ENCODE measurements at places on chromosomes 16 and 17. TPM values are rescaled to one million over a fixed set of nuclear protein-coding genes. Genes with fewer than 3 reads are reported as not detected.
A peak's percentile ranks its signal among the peaks of the same experiment; 100 is the strongest.

Gene ZP2
- polyA plus RNA-seq, result not detected

Gene OSGIN1
- polyA plus RNA-seq, result 14.5 TPM

GRCh38 chr16:30581457-30581856 lies 4.0 kb downstream of the ZNF785 start:
- no peak for DNase-seq

GRCh38 chr17:68257934-68258333 lies 10.1 kb downstream of the AMZ2 start:
- no peak for DNase-seq

DNA sequence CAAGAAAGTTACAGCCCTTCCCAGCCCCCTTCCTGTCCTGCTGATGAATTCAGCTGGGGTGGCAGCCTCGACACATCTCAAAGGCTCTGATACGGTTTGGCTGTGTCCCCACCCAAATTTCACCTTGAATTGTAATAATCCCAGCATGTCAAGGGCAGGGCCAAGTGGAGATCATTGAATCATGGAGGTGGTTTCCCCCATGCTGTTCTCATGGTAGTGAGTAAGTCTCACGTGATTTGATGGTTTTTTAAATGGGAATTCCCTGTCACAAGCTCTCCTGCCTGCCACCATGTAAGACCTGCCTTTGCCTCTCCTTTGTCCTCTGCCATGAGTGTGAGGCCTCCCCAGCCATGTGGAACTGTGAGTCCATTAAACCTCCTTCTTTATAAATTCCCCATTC lies 163.2 kb upstream of the FOXF1 start:
- DNase-seq, result no peak

Gene APPBP2
- 10.9 TPM for polyA plus RNA-seq

GRCh38 chr16:17133851-17134250 lies 336.9 kb downstream of the XYLT1 start:
- no peak for DNase-seq

Gene KRT27
- not detected for polyA plus RNA-seq

DNA sequence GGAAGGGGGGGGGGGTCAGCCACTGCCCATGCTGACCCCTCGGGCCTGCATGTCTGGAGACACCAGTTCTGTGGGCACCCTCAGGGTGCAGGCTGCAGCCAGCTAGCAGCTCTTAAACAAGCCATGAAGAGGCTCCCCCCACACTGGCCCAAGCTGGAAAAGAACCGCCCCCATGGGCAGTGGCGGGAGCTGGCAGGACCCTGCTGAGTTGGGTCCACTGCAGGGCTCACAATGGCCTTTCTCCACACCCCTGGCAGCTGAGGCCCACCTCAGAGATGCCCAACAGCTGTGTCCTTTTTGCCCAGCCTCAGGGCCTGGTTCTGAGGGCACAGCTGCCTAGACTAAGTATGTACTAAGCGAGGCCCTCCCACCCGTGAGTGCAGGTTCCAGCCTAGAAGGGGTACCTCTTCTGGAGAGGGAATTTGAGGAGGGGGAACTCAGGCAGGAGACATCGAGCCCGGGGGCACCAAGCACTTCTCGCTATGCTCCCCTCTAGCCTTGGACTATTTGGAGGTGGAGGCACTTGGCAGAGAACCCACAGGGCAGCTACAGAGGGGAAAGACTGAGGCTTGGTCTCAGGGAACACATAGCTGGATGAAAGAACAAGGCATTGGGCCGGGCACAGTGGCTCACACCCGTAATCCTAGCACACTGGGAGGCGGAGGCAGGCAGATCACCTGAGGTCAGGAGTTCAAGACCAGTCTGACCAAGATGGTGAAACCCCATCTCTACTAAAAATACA lies 3.2 kb downstream of the THRA start:
- DNase-seq, result no peak

Gene LPO
- polyA plus RNA-seq, result not detected

Gene RPH3AL
- 18.1 TPM for polyA plus RNA-seq

DNA sequence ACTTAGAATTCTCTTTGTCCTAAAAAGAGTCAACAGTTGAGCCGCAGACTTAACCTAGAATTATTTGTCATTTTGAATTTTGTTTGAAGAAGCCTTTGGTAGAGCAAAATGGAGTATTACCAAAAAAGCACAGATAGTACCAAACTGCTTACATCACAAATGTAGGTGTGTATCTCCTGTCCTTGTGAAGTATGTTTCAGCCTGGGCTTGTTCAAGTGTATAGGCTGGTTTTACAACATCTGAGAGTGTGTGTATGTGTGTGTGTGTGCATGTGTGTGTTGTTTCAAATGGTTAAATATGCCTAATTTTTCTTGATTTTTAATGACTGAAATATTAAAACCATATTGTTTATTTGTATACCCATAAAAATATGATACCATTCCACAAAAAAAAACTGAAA lies 188.7 kb upstream of the AXIN2 start:
- no peak for DNase-seq

- no peak for DNase-seq
Measured at GRCh38 chr16:54194334-54194743, 92.2 kb downstream of the IRX3 start.

Gene FSCN2
- 0.26 TPM for polyA plus RNA-seq

DNA sequence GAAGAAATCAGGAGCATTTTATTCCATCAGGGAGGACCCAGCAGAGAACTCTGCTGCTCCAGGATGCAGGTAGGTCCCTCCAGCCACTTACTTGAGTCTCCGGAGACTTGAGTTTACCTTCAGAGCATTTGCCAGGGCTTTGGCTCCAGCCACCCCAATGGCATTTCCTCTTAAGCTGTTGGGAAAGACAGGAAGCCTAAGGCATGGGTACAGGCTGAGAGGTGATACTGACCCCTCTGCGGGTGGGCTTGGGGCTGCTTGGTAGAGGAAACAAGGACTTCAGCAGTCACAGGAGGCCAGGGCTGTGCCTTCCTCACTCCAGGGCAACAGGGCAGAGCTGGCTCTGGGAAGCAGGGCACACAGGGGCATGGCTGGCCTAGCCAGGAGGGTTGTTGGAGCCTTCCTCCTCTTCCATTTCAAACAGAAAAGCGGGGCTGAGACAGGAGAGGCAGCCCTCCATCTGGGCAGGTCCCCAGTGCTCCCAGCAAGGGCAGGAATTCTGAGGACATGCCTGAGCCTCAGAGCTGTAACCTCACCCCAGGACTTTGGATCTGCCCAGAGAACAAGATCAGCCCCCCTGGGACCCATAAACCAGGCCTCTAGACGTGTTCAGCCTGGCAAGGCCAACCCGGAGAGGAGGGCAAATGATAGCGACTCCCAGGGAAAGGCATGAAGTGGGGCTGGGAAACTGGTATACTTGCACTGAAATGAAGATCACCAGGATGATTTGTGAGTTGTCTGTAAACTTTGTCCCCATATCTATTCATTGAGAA lies 34.4 kb downstream of the NLRC3 start:
- DNase-seq, result no peak

Gene ZG16B
- polyA plus RNA-seq, result 0.69 TPM

Gene TSNAXIP1
- 2.8 TPM for polyA plus RNA-seq

DNA sequence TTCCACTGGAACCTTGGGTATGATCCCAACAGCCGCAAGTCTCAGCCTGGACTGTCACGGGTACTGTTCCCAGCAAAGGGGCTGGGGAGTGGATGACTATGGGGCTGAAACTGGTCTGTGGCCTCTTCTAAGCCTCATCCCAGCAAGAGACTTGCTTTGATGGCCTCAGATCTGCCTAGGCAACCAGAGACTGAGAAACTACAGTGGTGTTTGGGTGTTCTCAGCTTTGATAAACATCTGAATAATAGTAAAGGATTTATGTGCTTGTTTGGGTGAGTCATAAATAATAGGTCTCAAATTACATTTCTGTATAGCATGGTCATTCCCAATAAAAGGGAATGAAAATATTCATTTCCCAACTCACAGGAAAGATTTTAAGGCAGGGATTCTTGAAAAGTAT lies 30.2 kb upstream of the ULK2 start:
- DNase-seq, result no peak

Gene GINS2
- 0.97 TPM for polyA plus RNA-seq

GRCh38 chr16:81231014-81231413 lies 7.5 kb upstream of the BCO1 start:
- no peak for DNase-seq

DNA sequence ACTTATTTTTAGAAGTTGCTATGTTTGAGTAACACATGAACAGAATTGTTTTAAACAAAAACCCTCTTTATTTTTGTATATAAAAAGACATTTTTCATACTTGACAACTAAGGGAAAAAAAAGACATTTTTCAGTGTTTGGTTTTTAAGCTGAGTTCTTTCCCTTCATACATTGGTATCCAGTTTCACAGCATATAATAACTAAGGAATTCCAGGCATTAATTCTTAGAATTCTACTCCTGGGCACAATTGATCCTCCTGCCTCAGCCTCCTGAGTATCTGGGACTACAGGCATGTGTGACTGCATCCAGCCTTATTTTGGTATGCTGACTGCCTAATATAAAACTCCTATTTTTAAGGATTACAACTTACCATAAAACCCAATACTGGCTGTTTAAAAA lies 8.4 kb downstream of the FBXO47 start:
- no peak for DNase-seq

Gene TAT
- not detected for polyA plus RNA-seq

Gene MYH13
- polyA plus RNA-seq, result not detected

- DNase-seq, result no peak
Measured at GRCh38 chr17:56110463-56111135, 42.7 kb upstream of the ANKFN1 start.

DNA sequence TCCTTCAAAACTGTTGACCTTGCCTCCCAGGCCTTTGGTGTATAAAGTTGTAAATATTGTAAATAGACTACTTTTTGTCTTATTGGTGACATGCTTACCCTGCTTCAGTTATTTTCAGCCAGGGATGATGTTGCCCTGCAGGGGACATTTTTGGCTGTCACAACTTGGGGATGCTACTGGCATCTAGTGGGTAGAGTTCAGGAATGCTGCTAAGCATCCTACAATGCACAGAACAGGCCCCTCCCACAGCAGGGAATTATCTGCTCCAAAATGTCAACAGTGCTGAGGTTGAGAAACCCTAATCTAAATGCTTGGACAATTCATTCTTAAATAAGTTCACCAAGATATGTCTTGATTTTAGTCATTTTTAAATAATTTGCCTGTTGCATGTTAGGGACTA lies 459.8 kb downstream of the PMP22 start:
- no peak for DNase-seq

DNA sequence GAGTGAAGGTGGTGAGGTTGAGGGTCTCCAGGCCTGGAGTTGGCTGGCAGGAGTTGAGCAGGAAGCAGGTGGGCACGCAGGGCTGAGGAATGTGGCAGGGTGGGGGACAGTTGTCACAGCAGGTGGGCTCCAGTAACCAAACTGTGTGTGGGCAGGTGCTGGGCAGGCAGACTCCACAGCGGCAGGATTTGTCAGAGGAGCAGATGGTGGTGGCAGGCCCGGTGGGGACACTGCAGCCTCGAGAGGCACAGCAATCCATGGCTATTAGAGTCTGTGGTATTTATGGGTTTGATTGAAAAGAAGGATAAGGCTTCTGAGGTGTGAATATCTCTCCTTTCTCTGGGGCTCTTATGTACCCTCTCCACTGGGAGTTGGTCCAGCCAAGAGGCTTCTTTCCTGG lies at the start of gene KRTAP3-3:
KRTAP3-3 (minus strand) TSS at position 326 of the 400 bp plus-strand sequence; CDS start at position 259, 67 bp downstream.
- no peak for DNase-seq

- no peak for DNase-seq
Measured at GRCh38 chr17:67139784-67140665, 95.7 kb downstream of the CACNG1 start.

DNA sequence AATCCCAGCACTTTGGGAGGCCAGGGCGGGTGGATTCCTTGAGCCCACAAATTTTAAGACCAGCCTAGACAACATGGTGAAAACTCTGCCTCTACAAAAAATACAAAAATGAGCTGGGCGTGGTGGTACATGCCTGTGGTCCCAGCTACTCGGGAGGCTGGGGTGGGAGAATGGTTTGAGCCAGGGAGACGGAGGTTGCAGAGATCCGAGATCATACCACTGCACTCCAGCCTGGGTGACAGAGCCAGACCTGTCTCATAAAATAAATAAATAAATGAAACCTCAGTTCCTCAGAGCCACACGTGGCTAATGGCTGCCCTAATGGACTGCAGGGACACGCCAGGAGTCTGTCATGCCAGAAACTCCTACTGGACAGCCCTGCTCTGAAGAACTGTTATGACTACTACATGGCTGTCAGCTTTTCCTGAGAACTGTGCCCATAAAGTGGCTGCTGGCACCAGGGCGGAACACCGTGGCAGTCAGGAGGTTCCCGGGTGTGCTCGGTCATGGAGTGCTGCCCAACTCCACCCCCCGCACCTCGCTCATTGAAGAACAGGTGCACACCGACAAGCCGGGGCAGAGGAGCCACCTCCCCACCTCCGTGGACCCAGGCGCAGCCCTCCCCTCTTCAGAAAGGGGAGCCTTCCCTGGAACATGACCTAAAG lies 4.3 kb downstream of the TMEM11 start:
- peak; percentile 87 for DNase-seq

DNA sequence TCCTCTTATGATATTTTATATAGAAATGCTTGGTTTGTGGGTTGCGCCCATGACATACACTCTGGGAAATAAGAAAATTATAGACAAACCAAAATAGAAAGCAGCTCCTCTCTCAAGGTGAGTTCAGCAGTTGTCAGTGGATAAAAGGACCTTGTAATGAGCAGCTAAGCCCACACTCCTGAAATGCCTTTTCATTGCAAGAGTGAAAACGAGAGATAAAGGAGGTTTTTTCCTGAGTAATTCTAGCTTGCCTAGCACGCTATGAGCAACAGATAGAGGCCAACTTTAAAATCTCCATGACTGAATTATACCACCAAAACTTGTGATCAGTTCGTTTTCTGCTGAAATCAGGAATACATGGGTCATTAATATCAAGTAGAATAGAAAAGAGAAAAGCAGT lies 261.8 kb upstream of the CACNG5 start:
- no peak for DNase-seq

Gene FOXN1
- not detected for polyA plus RNA-seq

DNA sequence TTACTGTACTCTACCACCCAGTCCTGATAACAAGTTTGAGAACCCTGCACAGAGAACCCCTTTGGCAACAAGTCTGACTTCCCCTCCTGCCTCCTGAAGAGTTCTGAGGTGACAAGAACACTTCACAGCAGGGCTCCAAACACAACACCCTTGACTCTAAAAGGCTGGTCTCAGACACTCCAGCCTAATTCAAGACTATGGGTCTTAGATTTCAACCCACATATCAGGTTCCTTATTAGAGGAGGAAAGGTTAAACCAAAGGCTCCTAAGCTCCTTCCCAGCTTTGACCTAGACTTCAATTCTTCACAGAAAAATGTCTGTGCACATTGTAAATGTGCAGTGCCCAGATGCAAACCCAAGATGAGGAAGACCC lies 23.0 kb downstream of the RANBP10 start:
- DNase-seq, result no peak

GRCh38 chr17:40793832-40794231 lies 5.9 kb downstream of the KRT28 start:
- no peak for DNase-seq

Gene KRTAP1-1
- not detected for polyA plus RNA-seq

Data from kidney (tissue), 22 donors.